ENCODE measurements at places on chromosomes 13 and 19.

DNA sequence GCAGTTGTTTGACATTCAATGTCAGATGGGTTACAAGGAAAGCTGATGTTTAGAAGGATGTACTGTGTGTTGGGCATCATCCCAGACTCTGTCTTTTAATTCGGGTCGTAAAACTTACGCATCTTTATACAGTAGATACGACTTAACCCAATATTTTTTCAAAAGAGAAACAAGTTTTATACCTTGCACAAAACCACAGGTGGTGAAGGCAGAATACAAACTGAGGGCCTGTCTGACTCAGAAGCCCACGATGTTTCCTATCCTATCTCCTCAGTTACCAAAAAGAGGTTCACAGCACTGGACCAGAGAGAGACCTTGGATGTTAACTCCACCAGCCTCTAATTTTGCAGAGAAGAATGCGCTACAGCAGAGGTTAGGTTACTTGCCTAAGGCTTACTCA is 477.0 kb downstream of the FOXO1 start:
- no peak for DNase-seq

- DNase-seq: no peak
These were observed 4.5 kb downstream of the MRPL4 start for GRCh38 chr19:10256551-10256950.

GRCh38 chr19:40907968-40908735 is 26.1 kb upstream of the CYP2A7 start:
- peak; percentile 42 for DNase-seq

- DNase-seq: no peak
These were observed 95.2 kb downstream of the USP12 start for GRCh38 chr13:27076421-27076820.

GRCh38 chr13:73697166-73697565 is 437.0 kb downstream of the KLF12 start:
- DNase-seq: no peak

- DNase-seq: no peak
These were observed 9.3 kb downstream of the HOOK2 start for GRCh38 chr19:12766051-12766521.

GRCh38 chr19:45078390-45079062 is 534 bp upstream of the GEMIN7 start:
- no peak for DNase-seq

GRCh38 chr19:15372891-15373301 is 6.7 kb downstream of the AKAP8 start:
- no peak for DNase-seq

GRCh38 chr13:78603240-78603957 is at the start of gene POU4F1:
Gene POU4F1, minus strand, starts transcription at chr13:78603552. Its CDS starts 226 bp downstream, at chr13:78603326.
- DNase-seq: peak; percentile 11

DNA sequence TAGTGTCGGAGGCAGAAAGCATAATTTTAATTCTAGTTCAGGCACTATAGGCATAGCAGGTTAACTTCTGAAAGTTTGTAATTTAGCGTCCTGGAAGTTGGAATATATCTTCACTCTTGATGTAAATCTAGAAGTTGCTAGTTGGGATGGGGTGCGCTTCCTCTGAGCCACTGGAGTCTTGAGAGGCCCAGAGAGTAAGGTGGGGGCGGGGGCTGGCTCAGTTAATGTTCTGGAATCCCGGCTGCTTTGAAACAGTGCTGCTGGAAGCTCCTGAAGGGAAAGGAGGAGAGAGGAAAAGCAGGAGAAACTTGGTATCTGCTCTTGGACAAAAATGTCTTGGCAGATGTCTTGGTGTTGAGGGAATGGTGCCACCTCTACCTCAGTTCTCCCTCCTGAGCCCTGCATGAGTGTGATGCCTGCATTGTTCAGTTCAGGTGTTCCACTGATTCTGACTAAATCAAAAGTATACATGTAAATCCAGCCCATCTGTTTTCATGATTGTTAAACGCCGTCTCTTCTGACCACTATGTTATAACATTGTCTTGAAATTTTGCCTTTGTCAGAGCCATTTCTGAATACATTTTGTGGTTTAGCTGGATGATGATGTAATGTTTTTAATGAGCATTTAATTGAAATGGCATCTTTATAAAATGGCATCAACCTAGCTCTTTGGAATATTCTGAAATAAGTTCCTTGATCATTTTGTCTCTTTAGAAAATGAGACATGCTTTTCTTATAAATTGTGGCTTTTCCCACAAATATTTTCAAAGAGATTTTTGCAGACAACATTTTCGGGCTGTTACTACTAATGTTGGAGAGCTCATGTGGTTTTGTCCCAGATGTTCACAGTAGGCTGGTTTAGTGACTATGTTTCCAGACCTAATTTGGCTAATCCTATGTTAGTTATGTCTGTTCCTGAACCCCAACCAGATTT is 202.7 kb downstream of the SHISA2 start:
- DNase-seq: no peak

DNA sequence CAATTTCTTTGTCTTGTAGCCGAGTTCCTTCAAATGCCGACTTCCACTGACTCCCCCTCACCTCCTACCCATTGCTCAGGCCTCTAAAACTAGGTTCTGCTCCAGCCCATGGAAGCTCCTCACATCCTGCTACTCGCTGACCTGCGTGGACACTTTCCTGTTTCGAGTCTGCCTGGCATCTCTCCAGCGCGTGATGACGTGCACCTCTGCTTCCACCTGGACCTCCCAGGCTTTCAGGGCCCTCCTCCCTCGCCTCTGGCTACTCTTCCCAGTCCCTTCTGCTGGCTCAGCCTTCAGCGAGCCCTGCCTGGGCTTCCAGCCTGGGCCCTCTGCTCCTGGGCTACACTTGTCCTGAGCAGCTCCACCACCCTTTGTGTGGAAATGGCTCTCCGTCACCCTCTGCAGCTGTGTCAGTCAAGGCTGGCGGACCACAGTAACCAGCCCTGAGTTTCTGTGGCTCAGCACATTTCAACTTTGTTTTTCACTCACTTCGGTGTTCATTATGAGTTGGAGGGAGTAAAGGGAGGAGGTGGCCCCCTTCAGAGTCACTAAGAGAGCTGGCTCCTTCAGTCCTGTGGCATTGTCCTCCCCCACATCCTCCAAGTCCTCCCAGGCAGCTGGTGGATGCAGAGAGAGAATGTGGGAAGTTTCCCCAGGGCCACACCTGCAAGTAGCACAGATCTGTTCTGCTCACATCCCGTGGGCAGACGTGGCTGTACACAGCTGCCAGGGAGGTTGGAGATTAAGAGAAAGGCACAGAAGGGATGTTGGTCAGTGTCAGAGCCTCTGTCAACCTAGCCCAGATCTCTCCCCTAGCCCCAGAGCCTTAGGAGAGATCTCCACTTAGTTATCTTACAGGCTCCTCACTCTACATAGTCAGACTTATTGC is 49.4 kb downstream of the SERP2 start:
- no peak for DNase-seq

GRCh38 chr19:10505583-10506229 is 2.5 kb upstream of the KEAP1 start:
- peak; percentile 79 for DNase-seq

GRCh38 chr13:26623125-26623524 is 65.6 kb downstream of the WASF3 start:
- DNase-seq: no peak

Data from activated CD4-positive, CD25-positive, alpha-beta regulatory T cell (primary cell).